ENCODE measurements at places on chromosomes 12 and 14.

DNA sequence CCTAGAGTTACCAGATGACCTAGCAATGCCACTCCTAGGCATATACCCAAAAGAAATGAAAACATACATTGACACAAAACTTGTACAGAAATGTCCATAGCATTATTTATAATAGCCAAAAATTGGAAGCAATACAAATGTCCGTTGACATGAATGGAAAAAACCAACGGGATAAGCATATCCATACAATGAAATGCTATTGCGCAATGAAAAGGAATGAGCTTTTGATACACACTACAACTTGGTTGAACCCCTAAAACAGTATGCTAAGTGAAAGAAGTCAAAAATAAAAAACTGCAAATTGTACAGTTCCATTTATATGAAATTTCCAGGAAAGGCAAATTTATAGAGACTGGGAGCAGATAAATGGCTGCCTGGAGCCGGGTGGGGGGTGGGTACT lies 90.6 kb upstream of the G2E3 start:
- DNase-seq = no peak

GRCh38 chr12:124279846-124280360 lies 15.0 kb upstream of the RFLNA start:
- no peak for DNase-seq

DNA sequence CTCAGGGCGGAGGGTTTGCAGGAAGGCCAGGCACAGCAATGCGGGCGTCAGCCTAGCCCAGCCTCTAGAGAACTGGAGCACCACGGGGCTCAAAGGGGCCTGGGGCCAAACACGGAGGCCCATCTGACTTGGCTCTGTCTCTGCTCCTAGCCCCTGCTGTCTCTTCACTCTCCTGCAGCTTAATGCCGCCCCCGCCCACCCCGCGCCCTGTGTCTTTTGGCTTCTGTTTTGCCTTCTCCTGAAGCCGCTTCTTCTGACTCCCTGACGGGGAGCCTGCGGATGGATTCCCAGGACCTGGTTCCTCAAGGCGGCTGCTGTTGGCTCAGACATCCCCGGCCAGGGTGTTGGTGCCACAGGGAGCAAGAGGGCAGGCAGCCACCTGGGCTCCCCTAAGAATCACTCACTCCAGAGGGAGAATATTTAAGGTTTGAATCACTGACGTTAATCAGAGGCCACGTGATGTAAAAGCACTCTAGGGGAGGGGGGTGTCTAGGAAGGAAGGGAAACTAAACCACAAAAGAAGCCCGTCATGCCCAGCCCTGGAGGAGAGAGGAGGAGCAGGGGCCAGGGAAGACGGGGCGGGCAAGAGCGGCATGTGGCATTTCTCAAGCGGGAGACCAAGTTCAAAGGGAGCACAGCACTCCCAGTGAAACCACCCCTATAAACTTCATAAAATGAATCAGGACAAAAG lies 36.9 kb upstream of the PRMT8 start:
- no peak for DNase-seq

DNA sequence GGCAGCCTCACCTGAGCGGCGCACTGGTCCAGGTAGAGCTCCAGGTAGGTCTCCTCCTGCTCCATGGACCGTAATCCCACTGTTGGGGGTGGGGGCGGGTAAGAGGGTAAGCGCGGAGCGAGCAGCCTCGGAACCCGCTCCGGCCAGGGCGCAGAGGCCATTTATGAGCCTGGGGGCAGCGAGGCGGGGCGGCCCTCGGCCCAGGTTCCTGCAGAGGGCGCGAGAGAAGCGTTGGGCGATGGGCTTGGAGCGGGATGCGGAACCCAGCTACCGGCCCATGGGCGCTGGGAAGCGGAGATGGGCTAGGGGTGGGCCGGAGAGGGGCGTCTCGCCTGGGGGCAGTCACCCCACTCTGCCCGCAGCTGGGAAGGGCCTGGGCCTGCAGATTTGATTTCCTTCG lies at the start of gene TBPL2:
TSS of gene TBPL2 (minus strand) at position 232 of the 400 bp plus-strand sequence. CDS start at position 65, 167 bp downstream.
- DNase-seq = no peak

GRCh38 chr12:12207746-12208145 lies 59.1 kb downstream of the LRP6 start:
- no peak for DNase-seq

GRCh38 chr12:34301251-34302130 lies 279.2 kb downstream of the ALG10 start:
- DNase-seq = no peak

- no peak for DNase-seq
These were observed 303.0 kb downstream of the NUAK1 start for GRCh38 chr12:105835580-105836241.

DNA sequence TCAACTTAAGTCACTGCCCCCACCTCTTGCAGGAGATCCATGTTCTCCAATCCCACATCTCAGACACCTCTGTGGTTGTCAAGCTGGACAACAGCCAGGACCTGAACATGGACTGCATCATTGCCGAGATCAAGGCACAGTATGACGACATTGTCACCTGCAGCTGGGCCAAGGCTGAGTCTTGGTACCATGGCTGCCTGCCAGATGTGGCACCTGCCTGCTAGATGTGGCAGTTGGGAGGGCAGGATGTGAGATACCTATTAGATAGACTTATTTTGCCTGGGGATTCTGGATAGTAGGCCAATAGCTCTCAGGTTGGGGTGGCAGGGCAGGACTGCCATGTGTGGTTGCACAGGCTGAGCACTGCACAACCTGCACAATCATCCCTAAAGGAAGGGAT lies 7.9 kb upstream of the KRT86 start:
- DNase-seq = no peak

DNA sequence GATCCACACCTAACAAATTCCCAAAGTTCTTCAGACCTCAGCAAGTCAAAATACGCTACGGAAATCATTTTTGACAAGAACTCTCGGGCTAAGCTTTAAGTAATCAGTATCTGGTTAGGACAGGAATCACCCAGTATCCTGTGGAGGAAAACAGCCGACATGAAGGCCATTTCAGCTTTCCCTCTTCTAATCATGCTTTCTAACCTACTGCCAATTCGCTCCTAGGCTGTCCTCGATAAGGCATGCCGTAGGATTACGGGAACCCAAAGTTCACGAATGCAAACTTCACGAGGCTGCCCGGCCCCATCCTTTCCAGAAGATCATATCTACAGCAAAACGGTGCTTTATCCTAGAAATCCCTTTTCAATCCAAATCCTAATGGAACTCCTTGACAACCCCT lies 81.8 kb upstream of the PTPRB start:
- no peak for DNase-seq

DNA sequence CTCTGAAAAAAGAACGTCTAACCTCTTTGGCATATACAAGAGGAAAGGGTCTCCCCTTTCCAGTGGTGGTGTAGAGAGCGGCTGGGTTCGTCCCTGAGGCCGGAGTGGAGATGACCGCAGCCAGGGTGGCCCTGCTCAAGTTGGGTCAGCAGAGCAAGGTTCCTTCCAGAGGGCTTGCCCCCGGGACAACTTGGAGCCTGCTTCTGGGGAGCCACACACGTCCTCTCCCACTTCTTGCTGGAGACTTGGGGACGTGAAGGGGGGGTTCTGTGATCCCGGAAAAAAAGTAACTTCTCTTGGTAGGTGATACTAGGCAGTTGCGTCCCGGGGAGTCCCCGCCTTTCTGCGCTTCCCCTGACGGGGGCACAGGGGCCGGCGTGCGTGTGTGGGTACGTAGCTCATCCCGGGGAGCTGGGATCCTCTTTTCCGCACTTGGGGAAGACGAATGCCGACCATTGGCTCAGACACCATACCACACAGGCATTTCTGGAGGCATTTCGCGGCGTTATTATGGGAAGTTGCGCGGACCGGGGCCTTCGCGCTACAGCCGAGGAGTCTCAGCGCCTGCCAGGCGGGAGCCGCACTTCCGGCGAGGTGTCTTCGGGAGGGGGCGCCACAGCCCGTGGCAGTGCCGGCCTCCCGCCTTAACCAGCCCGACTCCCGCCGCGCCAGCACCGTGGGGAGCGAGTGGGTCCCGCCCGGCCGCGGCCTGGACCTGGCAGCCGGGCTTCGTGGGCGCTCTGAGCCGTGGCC lies 14.8 kb upstream of the PAX9 start:
- no peak for DNase-seq

DNA sequence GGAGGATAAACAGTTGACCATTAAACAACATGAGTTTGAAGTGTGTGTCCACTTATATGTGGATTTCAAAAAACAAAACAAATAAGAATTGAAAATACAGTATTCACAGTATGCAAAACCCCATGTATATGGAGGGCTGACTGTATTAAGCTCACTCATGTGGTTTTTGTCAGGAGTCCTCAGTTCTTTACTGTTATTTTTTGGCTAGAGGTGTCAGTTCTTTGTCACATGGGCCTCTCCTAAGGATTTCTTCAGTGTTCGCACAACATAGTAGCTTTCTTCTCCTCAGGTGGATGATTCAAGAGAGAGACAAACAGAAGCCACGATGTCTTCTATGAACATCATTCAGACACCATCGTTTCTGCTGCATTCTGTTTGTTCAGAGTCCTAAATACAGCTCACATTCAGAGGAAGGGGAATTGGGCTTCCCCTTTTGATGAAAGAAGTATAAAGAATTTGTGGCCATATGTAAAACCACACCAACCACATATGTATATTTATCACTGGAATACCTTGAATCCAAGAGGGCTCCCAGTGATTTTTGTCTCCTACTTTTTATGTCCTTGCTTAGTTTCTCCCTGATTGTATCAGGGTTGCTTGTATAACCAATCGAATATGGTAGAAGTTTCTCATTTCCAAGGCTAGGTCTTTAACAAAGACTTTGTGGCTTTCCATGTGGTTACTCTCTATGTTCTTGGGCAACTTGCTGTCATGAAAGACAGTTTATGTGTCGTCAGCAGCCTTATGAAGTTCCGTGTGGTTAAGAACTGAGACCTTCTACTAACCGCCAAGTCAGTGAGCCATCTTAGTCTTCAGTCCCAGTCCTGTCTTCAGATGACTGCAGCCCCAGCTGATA lies 18.9 kb downstream of the MNAT1 start:
- DNase-seq = peak; percentile 28

DNA sequence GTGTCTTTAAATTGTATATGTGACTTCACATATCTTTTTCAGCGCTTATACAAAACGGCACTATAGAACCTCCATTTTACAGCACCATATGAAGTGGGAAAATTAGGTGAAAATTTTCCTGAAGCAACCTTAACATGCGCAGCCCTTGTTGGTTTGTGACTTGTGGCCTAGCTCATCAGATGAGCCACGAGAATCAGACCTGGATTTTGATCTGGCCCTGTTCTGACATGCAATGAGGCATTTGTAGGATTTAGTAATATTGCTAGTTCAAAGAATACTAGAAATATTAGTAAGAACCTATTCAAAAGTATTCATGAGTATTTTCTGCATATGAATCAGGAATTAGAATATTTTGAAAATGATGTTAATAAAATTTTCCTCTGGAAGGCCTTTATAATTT lies 2.9 kb downstream of the CDKN1B start:
- DNase-seq = no peak
